ENCODE measurements at places on chromosomes 1 and 21.

- no peak for DNase-seq
These were observed 81.1 kb upstream of the ZNF648 start for GRCh38 chr1:182142621-182143020.

DNA sequence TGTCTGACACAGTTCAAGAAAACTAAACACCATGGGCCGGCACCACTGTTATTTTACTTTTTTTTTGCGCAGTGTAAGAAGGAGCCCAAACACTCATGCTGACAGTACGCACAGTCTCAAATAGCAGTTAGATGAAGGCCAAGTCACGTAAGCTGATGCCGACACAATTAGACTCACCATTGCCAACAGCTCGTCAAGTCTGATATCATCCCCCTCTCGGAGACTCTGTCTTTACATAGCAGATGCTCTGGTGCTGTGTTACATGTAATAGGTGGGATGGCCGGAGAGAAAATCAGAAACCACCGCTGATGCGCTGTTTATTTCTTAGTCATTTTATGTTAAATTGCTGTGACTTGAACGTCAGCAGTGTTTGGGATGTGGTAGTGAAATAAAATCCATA is 49.3 kb downstream of the TGFB2 start:
- DNase-seq: no peak

DNA sequence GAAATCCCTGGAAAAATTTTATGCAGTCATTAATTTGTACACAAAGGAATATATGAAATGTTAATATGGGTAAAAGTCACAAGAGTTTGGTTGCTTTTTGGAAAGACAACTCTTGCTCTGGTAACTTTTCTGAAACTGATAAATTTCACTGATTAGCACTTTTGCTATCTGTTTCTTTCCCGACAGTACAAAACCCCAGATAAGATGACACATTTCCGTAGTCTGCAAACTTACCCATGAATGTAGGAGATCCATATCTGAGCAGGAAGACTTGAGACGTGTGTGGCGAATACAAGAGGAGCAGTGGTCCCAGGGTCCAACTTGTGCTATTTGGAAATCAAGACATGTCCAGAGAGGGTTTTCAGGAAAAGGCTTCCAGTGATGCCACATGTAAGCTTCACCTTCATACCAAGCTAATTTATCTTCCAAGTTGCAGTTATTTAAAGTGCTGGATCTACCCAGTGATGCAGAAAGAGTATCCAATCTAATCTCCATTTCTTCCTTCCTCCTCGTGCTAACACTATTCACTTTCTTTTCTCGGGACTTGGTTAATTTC is 35.9 kb upstream of the SAMSN1 start:
- peak; percentile 53 for DNase-seq

- DNase-seq: peak; percentile 12
These were observed 41.8 kb upstream of the CAMTA1 start for GRCh38 chr1:6743189-6744101.

DNA sequence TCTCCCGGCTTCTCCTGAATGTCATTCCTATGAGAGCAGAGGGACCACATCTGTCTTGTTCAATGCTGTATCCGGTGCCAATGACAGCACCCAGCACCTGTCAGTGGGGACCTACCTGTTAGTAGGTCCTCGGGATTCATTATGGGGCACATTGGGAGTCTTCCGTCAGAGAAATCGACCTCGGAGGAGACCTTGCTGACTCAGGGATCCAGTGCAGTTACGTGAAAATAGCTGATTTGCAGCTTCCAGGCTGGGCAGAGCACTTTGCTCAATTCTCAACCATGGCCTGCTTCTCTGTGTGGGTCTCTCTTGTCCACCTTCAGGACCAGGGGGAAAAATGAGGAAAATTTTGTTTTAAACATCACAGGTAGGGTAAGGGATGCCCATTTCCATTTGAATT is 130.2 kb downstream of the PRDM2 start:
- DNase-seq: no peak

- no peak for DNase-seq
These were observed 19.1 kb downstream of the ASPM start for GRCh38 chr1:197127246-197127912.

DNA sequence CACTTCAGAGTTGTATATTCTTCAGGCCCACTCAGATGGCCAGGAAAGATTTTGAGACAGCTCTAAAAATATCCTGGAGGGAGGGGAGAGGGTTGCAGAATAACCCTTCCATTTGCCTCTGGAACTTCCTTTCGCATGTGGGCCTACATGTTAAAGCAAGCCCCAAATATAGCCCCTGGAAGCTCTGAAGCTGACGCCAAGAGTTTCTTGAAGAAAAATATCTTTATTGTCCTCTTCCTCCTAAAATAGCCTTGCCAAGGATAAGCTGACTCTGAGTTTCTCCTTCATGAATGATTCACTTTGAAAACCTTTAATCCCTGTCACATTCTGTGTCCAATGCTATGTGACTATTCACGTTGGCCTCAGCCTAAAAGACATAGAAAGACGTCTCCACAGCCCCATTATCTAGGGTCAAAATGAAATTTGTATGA is 6.4 kb downstream of the C1orf116 start:
- no peak for DNase-seq

- no peak for DNase-seq
These were observed 1.2 kb downstream of the CAMSAP2 start for GRCh38 chr1:200739702-200740570.

DNA sequence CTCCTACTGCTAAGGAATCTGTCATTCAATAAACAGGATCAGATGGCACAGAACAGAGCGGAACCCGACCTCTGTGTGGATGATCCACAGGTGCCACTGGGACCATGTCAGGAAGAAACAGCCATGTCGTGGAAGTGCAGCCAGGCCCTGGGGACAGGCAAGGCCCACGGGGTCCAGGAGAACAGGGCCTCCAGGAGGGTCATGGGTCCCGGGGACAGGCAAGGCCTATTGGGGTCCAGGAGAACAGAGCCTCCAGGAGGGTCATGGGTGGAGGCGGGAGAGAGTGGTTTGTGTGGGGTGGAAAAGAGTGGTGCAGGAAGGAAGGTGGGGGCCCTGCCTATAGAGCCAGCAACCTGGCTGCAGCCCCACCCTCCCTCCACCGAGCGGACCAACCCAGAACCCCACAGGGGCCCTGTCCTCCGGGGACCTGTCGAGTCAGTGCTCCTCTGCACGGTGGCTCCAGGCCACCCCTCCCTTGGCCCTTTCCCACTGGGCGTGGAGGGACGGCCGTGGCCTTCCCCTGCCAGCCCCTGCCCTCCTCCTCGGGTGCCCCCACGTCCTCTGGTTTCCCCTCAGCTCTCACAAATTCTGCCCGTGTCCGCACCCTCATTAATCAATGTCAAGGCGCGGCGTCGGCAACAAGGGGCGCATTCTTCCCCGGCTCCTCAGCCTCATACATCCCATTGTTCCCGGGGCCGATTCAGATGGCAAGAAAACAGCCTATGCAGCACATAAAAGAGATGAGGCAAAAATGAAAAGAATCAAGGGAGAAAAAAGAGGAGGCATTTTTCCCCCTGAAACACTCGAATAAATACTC is 146.4 kb downstream of the PRDM16 start:
- DNase-seq: no peak

- no peak for DNase-seq
These were observed 45.3 kb downstream of the ITSN1 start for GRCh38 chr21:33687634-33688033.

GRCh38 chr1:229150518-229150917 is 120.4 kb upstream of the RAB4A start:
- no peak for DNase-seq

- peak; percentile 13 for DNase-seq
These were observed 56.0 kb upstream of the ABCG1 start for GRCh38 chr21:42162831-42163510.

DNA sequence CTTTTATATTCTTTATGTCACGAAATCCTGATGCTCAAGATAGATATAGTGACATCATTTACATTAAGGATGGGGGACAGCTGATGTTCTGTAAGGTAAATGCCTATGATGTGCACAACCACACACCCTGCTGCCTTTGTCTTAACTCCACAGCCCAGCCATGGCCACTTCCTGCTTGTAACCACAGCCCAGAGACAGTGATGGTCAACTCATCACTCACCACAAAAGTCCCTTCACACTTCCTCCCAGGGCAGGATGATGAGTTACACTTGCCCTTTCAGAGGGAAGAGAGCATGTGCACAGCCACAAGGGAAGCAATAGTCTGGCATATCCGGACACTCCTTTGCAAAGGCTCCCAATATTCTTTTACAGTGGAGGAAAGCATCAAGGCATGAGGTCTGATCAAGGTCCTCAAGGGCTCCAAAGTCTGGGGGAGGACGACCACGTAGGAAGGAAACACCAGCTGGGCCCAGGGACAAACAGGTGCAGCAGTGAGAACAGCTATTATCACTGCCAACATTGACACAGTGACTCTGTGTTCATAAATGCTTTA is 53.8 kb downstream of the PLPP3 start:
- peak; percentile 65 for DNase-seq

DNA sequence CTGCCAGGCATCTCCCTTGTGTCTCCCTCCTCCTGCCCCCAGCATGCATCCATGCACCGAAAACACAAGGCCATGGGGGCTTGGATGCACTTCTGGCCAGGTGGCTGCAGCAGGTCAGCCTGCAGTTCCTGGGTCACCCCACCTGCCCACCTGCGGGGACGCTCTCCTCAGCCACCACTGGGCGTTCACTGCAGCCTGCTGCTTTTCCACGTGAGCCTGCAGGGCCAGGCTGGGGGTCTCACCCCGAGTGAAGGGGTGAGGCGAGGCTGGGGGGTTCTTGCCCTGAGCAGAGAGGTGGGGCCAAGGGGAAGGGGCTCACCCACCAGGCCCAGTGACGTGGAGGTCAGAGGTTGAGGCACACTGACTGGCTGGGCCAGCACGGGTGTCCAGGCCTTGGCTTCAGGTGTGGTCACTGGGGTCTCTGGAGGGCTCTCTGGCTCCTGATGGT is 64.6 kb downstream of the WNT9A start:
- DNase-seq: no peak

GRCh38 chr21:36708286-36709029 is 9.5 kb downstream of the SIM2 start:
- no peak for DNase-seq

DNA sequence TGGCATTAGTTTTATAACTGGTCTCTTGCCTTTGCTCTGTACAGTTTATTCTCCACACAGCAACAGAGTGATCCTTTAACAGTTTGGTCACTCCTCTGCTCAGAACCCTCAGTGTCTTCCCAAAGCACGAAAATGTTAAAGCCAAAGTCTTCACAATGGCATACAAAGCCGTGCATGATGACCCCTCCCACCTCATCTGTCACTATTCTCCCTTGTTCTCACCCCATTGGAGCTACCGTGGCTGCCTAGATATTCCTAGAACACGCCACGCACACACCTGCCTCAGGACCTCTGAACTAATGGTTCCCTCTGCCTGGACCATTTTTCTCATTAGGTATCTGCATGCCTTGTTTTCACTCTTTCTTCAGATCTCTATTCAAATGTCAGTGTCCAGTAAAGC is 8.6 kb upstream of the SEMA4A start:
- DNase-seq: peak; percentile 38

DNA sequence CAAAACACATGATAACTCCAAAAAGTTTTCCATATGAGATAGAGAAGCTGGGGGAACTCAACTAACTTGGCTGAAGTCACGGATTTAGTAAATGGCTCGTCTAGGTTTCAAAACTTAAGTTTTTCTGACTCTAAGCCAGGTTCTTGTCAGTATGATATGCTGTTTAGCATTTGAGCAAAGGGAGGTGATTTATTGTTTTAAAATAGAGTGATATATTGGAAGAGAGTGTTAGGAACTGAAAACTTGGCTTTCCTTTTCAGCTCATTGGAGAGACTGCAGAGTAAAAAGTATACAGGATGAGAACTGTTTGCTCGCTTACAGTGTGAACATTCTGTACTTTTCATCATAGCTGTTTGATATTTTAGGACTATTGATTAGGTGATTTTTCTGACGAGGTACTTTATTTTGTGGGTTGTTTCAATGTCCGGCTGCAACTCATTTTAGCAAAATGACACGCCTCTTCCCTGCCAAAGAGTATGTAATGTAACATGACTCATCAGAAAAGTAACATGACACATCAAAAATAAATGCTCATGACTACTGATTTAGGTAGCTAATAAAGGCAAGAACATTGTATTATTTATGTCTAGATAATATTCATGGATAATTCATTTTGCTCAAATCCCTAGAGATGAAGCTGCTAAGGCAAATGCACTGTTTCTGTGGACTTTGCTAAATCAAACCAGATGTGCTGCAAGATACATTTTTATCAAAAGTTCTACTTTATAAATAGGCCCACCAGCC is 355.1 kb downstream of the GPATCH2 start:
- no peak for DNase-seq

DNA sequence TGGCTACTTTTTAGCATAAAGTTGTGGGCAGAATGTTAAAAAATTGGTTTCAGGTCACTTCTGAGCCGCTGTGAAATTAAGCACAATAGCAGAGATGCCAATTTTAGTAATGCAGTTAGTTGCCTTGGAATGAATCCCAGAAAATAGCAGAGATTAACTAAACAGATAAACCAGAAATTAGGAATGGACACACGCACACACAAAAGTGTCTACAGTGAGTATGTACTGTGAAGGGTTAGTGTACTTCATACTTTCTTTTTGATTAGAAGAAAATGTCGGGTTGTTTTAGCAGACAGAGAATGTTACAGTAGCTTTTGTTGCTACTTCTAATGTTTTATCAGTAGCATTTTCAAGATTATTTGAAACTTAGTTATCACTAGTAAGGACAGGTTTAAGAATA is 106.7 kb downstream of the LEPR start:
- DNase-seq: no peak

DNA sequence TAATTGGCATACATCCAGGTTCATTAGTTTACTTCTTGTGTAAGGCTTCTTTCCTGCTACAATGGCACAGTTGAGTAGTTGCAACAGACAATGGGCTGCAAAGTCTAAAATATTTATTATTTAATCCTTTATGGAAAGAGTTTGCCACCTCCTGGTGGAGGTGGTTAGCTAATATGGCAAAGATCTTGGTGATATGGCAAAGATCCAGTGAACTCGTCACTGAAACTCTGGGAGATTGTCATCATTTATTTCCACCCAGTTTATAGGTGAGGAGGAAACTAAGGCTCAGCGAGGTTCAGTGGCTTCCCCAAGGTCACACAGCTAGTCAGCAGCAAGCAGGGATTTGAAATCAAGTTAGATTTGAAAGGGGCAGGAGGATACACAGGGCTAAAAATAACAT is 16.1 kb upstream of the IFFO2 start:
- DNase-seq: no peak

DNA sequence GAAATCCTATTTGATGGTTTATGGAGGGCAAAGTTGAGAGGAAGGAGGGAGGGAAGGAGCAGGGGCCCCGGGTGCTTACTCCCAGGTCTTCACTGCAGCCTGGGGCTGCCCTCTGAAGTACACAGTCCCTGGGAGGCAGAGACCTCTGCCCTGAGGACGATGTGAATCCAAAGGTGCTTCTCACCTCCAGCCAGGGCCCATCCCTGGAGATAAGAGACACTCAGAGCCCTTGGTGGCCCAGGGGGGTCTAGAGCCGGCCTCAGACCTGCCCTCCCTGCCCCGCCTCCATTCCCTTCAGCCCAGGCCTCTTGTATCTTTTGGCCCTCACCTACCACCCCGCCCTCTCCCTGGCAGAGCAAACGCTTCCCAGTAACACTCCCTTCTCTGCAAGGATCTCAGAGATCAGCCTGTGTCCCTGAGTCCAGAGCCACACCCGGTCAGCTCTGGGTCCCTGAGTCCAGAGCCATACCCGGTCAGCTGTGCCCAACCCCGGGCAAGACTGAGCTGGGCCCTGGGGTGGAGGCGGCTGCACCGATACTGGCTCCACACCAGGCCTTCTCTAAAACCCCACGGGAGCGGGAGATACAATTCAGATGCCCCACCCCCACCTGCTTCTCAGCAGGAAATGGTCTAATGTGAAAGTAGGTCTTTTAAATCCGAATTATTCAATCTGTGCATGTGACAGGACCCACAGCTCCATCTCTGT is 3.6 kb upstream of the GNB1 start:
- no peak for DNase-seq

GRCh38 chr1:209807509-209807908 is 1.6 kb upstream of the IRF6 start:
- no peak for DNase-seq
